Renal cortical epithelial cell (primary cell): ENCODE measurements at places on chromosomes 7 and 10. TPM values are rescaled to one million over a fixed set of nuclear protein-coding genes. Genes with fewer than 3 reads are reported as not detected.
A peak's percentile ranks its signal among the peaks of the same experiment; 100 is the strongest.

The BICC1 gene
- total RNA-seq: 248 and 609 TPM in 2 replicates

The FAS gene
- 95.0 and 123 TPM in 2 replicates for total RNA-seq

DNA sequence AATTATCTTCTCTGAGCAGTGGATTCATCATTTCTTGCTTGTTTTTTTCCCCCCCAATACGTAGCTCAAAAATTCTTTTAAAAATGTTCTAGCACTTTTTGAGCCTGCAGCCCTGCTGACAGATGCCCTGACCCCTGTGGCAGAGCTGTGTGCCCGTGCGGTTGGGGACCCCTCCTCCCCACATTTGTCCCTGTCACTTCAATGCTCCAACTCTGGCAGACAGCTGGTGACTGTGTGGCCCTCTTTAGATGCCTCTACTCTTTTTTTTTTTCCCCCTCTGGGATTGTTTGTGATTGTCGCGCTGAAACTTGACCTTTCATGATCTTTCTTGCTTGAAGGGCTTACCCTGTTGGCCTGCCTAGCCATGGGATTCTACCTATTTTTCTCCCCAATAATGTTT, 214.1 kb downstream of the TMEM178B start:
- no peak for DNase-seq

DNA sequence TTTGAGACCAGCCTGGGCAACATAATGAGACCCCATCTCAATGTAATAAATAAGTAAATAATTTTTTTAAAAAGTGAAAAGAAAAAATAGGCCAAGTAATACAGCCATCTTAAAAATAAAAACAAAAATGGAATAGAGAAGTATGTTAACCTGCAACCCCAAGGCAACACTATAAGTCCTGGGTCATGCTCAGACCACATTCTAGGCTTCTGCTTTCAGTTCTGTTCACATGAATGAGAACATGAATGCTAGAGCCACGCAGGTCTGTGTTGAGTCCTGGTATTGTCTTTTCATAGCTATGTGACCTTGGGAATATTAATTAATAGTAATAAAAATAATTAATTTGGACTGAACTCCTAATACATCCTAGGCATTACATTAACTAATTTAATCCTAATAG, 284.0 kb downstream of the AUTS2 start:
- no peak for DNase-seq

- peak; percentile 57 for DNase-seq
These were observed 15.1 kb upstream of the ATE1 start for GRCh38 chr10:121942749-121943416.

The PAPOLB gene
- not detected in 2 replicates for total RNA-seq
